ENCODE measurements at places on chromosomes 3 and 15.

DNA sequence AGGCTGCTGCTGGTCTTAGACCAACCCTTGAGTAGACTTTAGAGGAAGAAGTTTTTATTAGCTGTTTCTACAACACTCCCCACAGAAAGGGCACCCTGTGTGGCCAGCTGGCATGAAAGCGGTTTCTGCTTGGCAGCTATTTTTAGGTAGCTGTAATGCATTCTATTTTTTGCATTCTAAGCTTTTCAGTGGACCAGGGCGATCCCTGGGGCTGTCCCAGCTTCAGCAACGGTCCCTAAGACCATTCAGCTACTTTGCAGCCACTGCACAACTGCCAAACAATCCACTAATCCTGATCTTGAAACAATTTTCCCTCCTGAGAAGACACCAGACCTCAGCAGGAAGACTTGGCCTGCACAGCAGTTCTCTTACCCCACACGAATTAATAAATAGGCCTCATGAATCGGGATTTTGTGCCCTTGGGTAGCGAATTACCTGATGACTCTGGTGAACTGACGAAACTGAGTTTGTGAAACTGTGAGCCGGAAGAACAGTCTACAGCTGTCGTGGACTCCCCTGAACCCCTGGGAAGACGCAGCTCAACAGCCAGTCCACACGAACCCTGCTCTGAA lies 14.6 kb upstream of the TFRC start:
- DNase-seq, result peak; percentile 58

DNA sequence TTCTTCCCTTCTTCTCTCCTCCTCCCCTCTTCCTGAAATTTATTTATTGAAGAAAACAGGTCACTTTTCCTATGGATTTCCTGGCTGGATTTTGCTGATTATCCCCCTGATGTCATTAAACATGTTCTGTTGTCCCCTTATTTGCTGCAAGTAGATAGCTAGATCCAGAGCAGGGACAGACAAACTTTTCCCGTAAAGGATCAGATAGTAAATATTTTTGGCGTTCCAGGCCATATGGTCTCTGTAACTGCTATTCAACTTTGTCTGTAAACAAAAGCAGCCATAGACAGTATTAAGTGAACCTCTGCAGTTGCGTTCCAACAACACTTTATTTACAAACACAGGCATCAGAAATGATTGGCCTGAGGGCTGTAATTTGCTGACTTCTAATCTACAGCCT lies 241.3 kb downstream of the NEK10 start:
- DNase-seq, result no peak

DNA sequence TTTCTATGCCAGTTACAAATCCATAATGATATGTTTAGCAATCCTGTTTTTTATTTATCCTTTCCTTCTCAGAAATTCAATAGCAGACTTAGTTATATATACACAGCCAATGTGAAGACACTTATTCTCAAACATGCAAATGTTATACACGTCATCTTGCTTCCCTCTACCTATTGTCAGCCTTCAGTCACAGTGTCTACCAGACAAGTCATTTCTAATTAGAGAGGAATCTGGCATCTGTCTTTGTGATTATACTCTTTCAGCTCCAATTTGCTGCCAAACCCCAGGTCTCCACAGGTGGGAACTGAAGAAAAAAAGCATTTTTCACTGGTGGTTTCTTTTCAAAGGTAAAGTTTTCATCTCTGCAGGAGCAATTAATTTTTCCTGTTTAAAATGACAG lies 793.1 kb downstream of the AGBL1 start:
- DNase-seq, result no peak

- DNase-seq, result no peak
Observed at GRCh38 chr3:64859625-64860535, 172.1 kb upstream of the ADAMTS9 start.

DNA sequence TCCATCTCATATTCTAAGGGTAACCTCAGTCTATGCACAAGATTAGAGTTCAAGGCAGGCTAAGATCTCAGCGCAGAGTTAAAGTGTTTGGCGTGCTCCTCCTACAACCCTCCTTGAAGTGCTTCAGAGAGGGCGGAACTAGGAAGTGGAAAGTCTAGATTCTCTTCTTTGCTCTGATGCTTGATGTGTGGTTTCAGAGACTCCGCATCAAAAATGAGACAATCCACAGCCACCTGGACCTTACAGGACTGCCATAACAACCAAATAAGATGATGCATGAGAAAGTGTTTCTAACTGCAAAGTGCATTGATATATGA lies 161.3 kb upstream of the ATP11B start:
- DNase-seq, result no peak

DNA sequence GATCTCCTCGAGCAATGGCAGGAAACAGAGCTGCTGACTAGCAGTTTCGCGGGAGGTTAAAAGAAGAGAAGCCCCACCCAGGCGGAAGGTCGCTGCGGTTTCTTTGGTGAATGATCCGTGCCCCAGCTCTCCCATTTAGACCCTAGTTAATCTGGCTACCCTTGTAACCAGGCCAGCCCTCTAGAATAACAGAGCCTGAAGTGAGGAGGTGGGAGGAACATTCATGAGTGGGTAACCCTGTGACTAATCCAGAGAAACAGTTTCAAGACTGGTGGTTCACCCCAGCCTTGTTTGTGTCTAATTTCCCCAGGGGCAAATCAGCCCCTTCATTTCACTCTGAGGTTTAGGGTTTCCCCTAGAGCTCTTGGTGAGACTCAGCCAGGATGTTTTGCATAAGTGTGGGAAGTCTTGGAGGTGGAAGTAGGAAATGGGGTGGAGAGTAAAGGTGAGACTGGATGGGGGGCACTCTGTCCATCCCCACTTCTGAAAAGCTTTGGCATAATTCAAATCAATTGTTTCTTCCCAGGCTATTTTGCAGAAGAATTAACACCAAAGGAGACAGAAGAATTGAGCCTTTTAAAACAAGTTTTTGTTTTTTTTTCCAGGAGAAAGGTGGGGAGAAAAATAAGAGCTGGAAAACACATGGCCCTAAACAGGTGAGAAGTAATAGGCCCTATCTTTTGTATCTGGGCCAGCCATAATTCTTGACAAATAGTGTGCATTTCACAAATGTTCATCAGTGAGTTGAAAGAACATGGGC lies 303.1 kb downstream of the RPLP1 start:
- peak; percentile 35 for DNase-seq

GRCh38 chr3:167466966-167467365 lies 6.9 kb downstream of the SERPINI2 start:
- DNase-seq, result no peak

- no peak for DNase-seq
Observed at GRCh38 chr15:67244971-67245478, 9.4 kb downstream of the AAGAB start.

- DNase-seq, result no peak
Observed at GRCh38 chr15:60407415-60407805, 9.6 kb upstream of the ANXA2 start.

- DNase-seq, result no peak
Observed at GRCh38 chr3:114079761-114080160, 23.2 kb downstream of the QTRT2 start.

GRCh38 chr3:138457863-138458735 lies 23.7 kb downstream of the ESYT3 start:
- no peak for DNase-seq

DNA sequence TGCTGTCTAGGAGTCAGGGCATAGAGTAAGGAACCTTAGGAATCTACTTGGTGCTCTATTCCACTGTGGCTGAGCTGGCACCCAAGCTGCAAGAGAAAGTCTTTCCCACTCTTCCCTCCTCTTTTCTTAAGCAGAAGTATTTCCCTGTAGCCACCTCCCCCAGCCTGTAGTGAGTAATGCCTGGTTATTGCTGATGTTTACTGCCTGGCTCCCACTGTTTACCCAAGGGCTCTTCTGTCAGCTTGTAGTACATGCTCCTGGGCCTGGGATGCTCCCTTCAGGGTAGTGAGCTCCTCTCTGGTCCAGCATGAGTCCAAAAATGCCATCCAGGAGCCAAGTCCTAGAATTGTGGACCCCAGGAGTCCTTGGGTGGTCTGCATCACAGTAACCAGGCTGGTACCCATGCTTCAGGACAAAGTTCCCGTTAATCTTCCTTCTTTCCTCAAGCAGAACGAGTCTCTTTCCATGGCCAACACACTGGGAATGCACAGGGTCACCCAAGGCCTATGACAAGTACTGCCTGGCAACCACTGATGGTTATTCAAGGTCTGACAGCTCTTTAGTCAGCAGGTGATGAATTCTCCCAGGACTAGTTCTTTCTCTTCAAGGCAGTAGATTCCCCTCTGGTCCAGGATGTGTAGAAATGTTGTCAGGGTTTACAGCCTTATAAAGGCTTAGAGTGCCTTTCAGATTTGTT lies 17.6 kb downstream of the GALK2 start:
- no peak for DNase-seq

GRCh38 chr3:89184151-89184995 lies 77.0 kb downstream of the EPHA3 start:
- DNase-seq, result no peak

DNA sequence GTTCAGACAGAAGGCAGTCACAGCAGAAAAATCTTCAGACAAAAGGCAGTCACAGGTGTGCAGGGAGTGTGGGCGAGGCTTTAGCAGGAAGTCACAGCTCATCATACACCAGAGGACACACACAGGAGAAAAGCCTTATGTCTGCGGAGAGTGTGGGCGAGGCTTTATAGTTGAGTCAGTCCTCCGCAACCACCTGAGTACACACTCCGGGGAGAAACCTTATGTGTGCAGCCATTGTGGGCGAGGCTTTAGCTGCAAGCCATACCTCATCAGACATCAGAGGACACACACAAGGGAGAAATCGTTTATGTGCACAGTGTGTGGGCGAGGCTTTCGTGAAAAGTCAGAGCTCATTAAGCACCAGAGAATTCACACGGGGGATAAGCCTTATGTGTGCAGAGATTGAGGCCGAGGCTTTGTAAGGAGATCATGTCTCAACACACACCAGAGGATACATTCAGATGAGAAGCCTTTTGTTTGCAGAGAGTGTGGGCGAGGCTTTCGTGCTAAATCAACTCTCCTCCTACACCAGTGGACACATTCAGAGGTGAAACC lies 27.6 kb downstream of the ZNF589 start:
- DNase-seq, result peak; percentile 75

- no peak for DNase-seq
Observed at GRCh38 chr15:36879568-36880222, 220.7 kb downstream of the MEIS2 start.

- peak; percentile 83 for DNase-seq
Observed at GRCh38 chr15:57922776-57923175, 142.7 kb downstream of the ALDH1A2 start.

DNA sequence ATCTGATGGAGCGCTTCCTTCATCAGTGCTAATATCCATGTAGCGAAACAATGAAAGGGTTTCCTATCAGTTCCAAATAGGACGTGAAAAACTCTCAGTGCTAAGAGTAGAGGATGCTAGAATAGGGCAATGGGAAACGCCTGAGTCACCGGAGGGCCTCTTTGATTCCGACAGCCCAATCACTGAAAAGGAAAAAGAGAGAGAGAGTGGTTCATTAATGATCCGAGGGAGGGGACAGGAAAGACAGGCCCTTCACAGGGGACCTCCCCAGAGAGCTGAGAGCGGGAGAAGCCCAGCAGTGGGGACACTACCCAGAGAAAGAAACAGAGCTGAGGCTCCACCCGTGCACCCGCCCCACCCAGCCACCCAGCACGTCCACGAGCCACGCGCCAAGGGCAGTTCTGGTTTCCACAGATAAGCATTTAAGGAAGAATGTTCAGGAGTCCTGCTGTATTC lies 76.9 kb downstream of the RPN1 start:
- DNase-seq, result no peak

- DNase-seq, result no peak
Observed at GRCh38 chr15:30969724-30970123, 21.7 kb downstream of the MTMR10 start.

DNA sequence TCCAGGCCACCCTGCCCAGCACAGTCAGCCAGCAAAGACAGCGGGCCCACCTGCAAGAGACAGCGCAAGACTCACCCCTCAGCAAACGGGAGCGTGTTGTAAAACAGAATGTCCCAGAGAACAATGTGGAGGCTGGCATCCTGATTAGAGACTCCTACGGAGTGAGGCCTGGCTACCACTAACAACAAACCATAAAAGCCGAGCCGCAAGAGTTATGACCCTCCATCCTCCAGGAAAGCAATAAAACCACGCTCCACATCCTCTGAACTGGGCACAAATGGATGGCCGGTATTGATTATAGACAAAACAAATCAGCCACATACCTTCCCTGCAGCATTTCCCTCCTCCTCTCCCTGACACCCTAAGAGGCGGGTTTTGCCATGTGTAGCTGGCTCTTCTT lies 75.8 kb upstream of the LIPC start:
- DNase-seq, result no peak

DNA sequence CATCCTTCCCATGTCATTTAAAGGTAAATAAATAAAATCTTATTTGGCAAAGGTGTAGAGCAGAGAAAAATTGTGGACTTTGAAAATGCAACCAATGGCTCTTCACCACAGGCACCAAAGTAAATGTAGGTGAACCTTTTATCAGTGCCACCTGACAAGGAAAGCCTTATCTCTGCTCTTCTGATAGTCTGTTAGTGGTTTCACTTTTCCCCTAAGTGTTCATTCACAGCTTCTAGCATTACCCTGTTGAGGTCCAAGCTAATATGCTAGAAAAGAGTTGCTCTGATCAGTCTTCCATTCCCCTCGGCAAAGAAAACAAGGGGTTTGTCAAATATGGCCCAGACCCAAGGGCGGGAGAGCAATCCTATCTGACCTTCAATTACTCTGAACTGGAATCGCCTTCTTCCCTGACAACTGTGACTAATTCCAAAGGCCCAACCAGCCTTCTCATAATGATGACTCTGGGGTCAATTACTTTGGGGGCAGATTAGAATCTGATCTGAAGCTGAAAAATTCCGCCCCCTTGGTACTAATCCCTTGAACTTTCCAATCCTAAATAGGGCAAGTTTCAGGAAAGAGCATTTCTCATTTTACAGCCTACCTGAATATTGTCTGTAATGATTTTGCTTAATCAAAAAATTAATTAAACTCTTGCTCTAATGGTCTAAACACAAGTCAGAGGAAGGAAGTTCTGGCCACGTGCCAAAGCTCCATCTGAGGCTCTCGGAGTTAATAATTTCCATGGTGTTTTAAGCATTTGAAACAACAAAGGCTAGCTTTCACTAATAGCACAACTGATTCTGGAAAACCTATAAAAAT lies 52.4 kb downstream of the SETMAR start:
- peak; percentile 39 for DNase-seq

- no peak for DNase-seq
Observed at GRCh38 chr15:53034767-53035245, 244.7 kb upstream of the ONECUT1 start.

DNA sequence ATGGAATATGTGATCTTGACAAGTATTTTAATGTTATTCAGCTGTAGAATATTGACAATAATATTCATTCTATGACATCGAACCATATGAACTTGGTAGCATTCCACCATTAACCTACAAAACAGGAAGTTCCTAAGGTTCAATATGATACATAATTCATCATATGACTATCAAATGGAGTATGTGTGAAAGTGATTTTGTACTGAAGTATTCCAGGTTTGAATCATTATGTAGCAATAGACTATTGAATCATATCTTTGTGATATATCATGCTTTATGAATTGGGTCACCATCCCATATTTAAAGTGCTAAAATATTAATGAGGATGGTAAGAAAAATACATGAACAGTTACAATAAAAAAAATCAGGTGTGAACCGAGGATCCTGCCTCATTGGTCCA lies 95.1 kb downstream of the TP63 start:
- no peak for DNase-seq

- no peak for DNase-seq
Observed at GRCh38 chr3:14312375-14312774, 90.0 kb upstream of the SLC6A6 start.
